SW 1271 (cell line): ENCODE measurements at places on chromosomes 6 and 20.

DNA sequence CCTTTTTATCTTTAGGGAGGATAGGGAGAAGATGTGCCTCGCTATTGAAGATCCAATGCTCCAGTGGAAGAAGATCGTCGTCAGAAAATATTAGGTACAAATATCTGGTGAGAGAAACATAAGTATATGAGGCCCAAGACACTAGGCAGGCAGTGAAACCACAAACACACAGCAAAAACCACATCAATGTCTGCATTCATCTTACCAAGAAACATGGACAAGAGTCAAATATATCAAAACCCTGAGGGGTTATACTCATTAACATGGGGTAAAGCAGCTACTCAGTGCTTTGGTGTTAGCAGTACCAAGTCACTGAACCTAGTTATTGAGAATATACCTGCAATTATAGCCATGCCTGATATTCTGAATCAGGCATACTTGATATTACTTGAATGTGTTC, 101.4 kb upstream of the FAM184A start:
- no peak for DNase-seq

GRCh38 chr6:99136488-99136887, 188.7 kb upstream of the FBXL4 start:
- no peak for DNase-seq

DNA sequence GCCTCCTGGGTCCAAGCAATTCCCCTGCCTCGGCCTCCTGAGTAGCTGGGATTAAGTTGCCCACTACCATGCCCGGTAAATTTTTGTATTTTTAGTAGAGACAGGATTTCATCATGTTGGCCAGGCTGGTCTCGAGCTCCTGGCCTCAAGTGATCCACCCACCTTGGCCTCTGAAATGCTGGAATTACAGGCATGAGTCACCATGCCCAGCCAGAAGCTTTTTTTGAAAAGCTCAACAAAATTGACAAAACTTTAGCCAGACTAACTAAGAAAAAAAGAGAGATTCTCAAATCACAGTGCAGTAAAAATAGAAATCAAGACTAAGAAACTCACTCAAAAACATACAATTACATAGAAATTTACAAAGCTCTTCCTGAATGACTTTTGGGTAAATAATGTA, 420.6 kb downstream of the COL12A1 start:
- DNase-seq = no peak

GRCh38 chr20:32521780-32522525, 63.2 kb downstream of the NOL4L start:
- DNase-seq = no peak

DNA sequence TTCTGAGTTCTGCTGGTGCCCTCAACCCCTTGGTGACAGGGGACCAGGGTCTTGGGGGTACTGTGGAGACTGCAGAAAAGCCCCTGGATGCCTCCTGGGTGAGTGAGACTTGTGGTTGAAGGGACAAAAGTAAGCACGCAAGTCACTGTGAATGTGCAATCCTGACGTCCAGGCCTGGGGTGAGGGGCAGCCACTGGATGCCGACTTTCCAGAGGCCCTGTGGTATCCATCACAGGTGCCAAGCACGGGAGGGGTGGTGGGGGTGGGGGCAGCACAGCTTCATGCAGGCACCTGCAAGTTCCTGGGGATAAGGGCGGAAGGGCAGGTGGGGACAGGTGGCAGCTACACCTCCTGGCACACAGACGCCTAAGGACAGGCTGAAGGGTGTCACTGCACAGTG, 20.1 kb upstream of the UBE2V1 start:
- no peak for DNase-seq
